ENCODE measurements at places on chromosomes 5 and 9. TPM values are rescaled to one million over a fixed set of nuclear protein-coding genes. Genes with fewer than 3 reads are reported as not detected.

Gene NUTM2G
- not detected for total RNA-seq

Gene BAG1
- total RNA-seq: 40.5 TPM

Gene DAB2IP
- not detected for total RNA-seq

Gene EFNA5
- not detected for total RNA-seq

Gene ANKRD18B
- total RNA-seq: 1.6 TPM

Gene C9orf153
- total RNA-seq: 0.31 TPM

Gene CDH9
- not detected for total RNA-seq

Gene PCDHGB1
- not detected for total RNA-seq

Gene SLC1A3
- total RNA-seq: 0.86 TPM

Gene HAPLN1
- total RNA-seq: not detected

Gene FOXI1
- not detected for total RNA-seq

Gene ACTL7B
- total RNA-seq: not detected

Gene TMEM252
- not detected for total RNA-seq

Gene CA9
- total RNA-seq: 0.52 TPM

Gene SPATA31D4
- not detected for total RNA-seq

Gene TMC1
- not detected for total RNA-seq

Gene S1PR3
- 0.91 TPM for total RNA-seq

Gene SLC34A3
- total RNA-seq: not detected

Gene CRHBP
- total RNA-seq: not detected

Gene CDH6
- not detected for total RNA-seq

Gene BHMT2
- total RNA-seq: not detected

Gene CENPH
- 95.2 TPM for total RNA-seq

Gene RAB3C
- total RNA-seq: not detected

Gene RAD23B
- total RNA-seq: 109 TPM

Gene HIGD2A
- 155 TPM for total RNA-seq

Gene GABRA1
- not detected for total RNA-seq

Gene PRDM9
- total RNA-seq: not detected

Gene MCTP1
- not detected for total RNA-seq

Gene FAM53C
- 21.8 TPM for total RNA-seq

Gene IL13
- 0.24 TPM for total RNA-seq

Gene IL12B
- not detected for total RNA-seq

Gene JAKMIP2
- 0.17 TPM for total RNA-seq

Gene PAEP
- not detected for total RNA-seq

Gene CATSPER3
- total RNA-seq: 0.32 TPM

Gene ADGRD2
- not detected for total RNA-seq

Gene MLANA
- total RNA-seq: not detected

Gene LECT2
- not detected for total RNA-seq

Gene LCN15
- total RNA-seq: not detected

Gene FAM169A
- total RNA-seq: 10.7 TPM

Gene MEF2C
- total RNA-seq: not detected

Gene PLAC8L1
- 0.40 TPM for total RNA-seq

Gene CMYA5
- 0.07 TPM for total RNA-seq

Gene IFNB1
- total RNA-seq: 0.57 TPM
